ENCODE measurements at places on chromosomes 7 and 10.

DNA sequence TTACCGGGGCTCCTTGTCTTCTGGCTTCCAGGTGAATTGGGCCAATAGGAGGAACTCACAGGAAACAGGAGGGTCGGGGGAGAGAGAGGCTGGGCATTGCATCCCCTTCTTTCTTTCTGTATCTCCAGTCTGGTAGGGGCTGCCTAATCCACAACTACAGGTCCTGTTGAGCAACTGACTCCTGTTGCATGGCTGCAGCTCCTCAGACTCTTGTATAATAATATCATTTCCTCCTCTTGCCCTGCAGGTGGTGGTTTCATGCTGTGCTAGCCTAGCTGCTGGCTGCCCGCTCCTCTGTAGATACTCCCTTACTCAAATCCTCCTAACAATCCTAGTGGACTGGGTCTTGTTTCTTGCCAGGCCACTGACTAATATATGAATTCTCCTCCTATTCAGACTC lies 276.5 kb upstream of the SMIM30 start:
- DNase-seq, result no peak

DNA sequence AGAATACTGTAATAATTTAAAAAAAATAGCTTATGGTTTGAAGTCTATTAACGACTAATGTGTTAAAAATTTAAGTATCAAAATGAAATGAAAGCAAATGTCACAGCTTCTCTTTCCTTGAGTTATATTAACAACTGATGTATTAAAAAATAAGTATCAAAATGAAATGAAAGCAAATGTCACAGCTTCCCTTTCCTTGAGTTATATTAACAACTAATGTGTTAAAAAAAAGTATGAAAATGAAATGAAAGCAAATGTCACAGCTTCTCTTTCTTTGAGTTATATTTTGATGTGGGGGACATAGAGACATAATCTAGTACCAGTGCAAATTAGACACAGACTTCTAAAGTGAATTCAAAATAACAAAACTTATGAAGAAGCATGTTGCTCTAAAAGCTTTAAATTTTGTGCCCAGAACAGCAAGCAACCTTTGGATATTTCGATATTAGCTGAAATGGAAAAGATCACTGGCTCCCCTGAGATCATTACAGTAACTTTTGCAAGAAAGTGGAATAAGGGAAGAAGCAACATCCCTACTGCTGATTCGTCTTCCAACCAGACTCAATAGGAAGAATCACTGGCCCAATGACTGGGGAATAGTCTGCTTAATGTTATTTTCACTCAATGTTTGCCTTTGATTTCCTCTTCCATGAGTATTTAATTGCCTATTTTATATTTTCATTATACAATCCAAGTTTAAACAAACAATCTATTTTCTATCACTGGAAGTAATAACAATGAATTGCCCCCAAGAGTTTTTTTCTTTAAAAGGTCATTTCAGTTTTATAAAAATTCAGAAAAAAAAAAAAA lies 8.0 kb downstream of the SKAP2 start:
- no peak for DNase-seq

- DNase-seq, result no peak
These were observed 45.2 kb downstream of the VPS41 start for GRCh38 chr7:38863601-38864291.

- DNase-seq, result no peak
These were observed 530.6 kb downstream of the TFEC start for GRCh38 chr7:115499956-115500355.

DNA sequence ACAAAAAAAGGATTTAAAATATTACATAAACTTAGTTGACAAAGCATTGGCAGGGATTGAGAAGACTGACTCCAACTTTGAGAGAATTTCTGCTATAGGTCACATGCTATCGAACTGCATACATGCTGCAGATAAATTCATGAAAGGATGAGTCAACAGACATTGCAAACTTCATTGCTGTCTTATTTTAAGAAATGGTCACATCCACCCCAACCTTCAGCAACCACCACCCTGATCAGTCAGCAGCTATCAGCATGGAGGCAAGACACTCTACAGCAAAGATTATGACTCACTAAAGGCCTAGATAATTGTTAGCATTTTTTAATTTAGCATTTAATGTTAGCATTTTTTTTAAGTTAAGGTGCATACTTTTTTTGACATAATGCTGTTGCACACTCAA lies 73.6 kb downstream of the AGK start:
- no peak for DNase-seq

DNA sequence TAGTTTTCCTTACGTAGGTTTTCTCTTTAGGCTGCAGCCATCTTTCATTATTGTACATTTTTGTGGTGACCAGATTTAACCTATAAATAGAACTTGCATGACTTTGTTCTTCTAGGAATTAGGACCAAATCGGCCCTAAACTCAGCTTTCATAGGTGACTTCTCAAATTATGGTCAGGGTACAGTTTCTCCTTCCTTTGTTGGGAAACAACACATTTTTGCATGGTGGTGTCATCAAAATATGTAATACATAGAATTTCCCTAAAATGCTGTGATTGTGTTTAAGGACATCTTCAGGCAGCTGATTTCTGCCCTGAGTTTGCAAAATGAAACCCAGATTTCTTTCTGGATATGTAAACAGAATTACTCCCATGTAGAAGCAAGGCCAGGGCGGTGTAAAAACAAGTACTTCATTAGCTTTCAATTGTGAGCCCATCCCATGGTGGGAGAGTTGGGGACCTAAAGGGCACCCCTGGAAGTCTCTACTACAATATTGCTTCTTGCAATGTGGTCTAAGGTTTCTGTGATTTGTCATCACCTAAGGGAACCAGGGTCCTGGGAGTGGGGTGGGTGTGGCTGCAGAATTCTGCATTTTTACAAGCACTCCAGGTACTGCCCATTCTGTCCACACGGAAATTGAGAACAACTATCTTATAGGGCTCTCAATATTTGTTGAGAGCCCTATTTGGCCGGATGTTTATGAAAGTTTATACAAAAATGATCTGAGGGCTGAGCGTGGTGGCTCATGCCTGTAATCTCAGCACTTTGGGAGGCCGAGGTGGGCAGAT lies 121.0 kb upstream of the FAM171A1 start:
- no peak for DNase-seq
